ENCODE measurements at places on chromosomes 12 and 14. TPM values are rescaled to one million over a fixed set of nuclear protein-coding genes. Genes with fewer than 3 reads are reported as not detected.

- DNase-seq, result no peak
Observed at GRCh38 chr14:74476107-74476506, 17.0 kb downstream of the NPC2 start.

GRCh38 chr12:51128919-51129318 is 44.0 kb downstream of the TFCP2 start:
- peak; percentile 6 for DNase-seq

- no peak for DNase-seq
Observed at GRCh38 chr12:68953536-68953935, 20.6 kb upstream of the CPM start.

GRCh38 chr12:58066296-58066695 is 124.9 kb downstream of the ATP23 start:
- no peak for DNase-seq

DNA sequence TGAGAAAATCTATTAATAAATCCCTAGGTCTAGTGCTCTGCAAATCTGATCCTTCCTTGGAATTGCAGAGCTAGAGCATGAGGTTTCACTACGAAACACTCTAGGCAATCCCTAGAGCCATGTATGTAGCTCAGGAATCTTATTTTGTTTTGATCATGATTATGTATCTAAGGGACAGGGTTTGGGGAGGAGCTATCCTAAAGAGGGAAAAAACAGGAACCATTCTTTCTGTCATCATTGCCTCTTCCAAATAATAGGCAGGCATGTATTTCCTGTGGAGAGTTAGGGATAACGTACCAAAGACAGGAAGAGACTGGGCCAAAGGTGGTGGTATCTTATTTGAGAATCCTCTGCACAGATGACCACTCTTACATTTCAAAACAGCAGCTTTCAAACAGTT is 88.8 kb upstream of the GTF2A1 start:
- DNase-seq, result no peak

DNA sequence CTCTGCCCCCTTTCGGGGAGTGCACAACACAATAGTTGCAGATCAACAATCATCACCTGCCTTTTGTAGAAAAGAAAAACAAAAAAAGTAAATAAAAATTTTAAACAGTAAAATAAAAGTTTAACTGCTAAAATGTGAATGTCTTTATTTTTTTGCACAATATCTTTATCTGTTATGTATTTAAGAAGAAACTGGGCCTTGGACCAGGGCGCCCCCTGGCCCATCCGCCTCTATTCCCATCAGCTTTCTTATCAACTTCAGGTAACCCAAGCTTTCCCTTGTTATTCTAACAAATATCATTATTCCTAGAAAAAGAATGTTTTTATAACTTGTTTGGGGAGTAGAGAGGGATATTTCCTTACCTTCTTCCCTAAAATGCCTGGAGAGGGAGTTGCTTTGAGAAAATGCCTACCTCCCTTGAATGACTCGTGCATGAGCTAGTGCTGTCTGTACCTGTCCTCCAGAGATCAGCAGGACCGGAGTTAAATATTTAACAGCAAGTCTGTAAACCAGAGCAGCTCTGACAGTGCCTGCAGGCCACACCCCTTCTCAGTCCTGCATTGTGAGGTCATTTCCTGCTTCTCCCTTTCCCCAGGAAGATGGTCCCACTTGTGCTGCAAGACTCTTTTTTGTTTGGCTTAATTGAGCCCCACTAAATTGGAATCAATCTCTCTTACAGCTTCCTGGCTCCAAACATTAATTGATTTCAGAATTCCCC is 192.8 kb upstream of the RGS6 start:
- no peak for DNase-seq

DNA sequence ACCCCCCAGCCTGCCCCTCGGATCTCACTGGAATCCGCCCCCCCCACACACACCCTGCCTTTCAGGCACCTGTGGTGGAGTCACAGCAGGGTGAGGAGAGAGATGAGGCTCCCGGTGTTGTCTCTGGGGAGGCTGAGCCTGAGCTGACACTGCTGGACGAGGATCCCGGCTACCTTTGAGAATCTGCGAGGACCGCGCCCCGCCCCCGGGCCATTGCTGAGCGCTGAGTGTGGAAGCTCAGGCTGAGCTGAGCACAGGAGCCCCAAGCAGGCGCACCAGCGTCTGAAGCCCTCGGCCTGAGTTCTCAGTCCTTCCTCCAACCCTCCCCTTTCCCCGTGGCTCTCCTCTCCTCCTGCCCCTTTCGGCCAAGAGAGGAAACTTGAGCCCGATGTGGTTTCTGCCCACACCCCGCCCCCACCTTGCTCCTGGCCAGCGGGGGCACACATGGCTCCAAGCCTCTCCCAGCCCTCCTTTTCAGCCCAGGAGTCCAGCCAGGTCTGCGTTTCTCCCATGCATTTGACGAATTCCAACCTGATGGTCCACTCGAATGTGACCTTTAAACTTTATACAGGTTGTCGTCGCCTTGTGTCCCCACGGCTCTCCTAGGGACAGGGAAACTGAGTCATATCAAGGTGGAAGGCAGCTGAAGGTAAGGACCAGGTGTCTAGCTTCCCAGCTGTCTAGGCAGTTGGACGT is at the start of gene NFE2:
NFE2 (minus strand) TSS at position 284 of the 696 bp plus-strand sequence. CDS start 5,767 bp downstream, outside the sequence.
- no peak for DNase-seq

- DNase-seq, result no peak
Observed at GRCh38 chr12:96414637-96415036, 14.4 kb upstream of the CDK17 start.

- DNase-seq, result no peak
Observed at GRCh38 chr14:77322250-77322902, 1.5 kb downstream of the GSTZ1 start.

- DNase-seq, result no peak
Observed at GRCh38 chr14:56753396-56753795, 56.9 kb downstream of the OTX2 start.

Gene CRIP1
- polyA plus RNA-seq, result 31.3 TPM

Gene TAS2R7
- polyA plus RNA-seq, result not detected

Gene DPY19L2
- polyA plus RNA-seq, result 65.5 TPM
